ENCODE measurements at places on chromosomes 5 and 9.

GRCh38 chr9:29001006-29001405 is 1427.7 kb upstream of the C9orf72 start:
- DNase-seq: no peak

DNA sequence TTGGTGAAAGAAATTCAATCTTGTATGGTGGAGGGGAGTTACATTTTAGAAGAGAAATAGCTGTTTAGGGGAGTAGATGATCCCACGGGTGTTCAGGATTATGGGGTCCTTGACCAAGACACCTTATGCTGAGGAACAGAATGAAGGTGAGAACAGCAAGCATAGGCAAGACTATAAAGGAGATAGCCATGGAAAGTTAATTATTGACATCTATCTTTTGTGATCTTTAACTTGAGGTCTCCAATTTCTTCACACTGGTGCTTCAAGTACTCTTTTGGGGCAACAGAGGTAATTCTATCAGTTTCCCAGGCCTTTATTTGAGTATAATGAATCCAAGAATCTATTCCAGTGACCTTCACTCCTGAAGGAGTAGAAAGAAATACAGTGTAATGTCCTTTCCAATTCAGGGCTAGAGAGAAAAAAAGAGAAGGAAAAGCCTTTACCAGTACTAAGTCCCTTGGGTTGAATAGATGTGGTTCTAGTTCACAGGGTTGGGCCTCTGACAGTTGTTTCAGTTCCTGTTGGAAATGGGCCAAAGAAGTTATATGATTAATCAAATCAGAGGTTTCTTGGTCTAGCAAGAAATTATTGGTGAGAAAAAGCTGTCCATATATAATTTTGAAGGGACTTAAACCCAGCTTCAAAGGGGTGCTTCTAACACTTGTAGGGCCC is 2104.1 kb upstream of the ACO1 start:
- no peak for DNase-seq

DNA sequence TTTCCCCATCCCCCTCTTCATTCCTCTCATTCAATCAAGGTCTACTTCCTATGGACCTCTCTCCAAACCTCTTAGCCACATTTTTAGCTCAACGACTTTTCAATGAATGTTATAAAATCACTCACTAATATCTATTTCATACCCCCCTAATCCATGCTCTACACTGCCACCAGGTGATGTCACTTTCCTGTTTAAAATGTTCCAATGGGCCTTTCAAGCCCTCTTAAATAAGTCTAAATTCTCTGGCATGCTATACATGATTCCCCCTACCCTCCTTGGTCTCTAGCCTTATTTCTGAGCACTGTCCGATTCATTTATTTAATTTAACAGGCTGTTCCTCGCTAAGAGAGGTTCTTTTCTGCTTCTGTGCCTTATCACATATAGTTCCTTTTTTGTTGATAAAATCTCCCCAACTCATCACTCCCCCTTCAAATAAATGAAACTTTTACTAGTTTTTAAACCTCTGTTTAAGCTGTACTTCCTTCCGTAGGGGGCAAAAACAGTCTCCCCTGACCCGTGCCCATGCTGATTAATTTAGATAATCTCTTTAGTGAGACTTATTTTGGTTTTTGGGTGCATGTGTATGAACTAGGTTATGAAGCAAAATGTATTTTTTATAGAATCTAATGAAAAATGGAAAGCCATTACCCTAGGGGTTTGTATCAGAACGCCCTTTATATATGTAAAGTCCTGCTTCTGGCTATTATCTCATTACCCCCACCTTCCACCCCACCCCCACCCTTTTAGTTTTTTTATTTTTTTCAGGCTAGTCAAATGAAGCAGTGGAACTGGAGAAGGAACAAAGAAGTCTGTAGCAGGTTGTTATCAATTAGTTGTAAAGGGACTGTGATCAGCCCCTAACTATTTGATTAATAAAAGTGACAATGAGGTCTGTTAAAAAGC is 9.0 kb downstream of the ABHD17B start:
- DNase-seq: no peak

- no peak for DNase-seq
Measured at GRCh38 chr9:96587338-96588315, 32.0 kb downstream of the CDC14B start.

DNA sequence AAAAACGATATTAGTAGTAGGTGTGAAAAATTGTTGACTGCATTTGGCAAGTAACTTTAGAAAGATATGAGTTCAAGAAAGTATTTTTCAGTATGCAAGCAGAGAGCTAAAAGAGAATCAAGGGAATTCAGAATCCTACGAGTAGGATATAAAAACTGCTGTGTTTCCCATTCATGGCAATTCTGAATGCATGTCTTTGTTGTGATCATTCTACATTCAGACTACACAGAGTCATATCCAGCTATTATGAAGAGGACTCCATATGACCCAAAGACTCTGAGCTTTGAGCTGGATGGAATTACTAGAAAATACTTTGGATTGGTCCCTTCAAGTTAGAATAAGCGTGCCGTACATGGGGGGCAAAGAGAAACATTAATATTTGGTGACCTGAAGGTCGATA is 12.0 kb downstream of the IFNE start:
- no peak for DNase-seq

DNA sequence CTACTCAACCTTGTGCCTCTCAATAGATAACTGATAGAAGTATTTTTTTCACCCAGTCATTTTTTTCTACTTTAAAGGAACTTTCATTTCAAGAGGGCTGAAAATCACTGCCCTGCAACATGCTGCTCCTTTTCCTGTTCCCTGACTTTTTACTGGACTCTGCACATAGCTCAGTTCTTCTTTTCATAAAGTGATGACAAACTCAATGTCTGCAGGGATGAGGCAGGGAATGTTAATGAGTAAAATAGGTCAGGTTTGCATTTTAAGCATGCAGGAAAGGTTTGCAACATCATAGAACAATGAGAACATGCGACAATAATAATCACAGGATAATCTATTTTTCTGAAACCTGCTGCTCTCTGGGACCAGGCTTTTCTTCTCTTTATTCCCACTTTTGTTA is 172.2 kb upstream of the SGCD start:
- DNase-seq: no peak

DNA sequence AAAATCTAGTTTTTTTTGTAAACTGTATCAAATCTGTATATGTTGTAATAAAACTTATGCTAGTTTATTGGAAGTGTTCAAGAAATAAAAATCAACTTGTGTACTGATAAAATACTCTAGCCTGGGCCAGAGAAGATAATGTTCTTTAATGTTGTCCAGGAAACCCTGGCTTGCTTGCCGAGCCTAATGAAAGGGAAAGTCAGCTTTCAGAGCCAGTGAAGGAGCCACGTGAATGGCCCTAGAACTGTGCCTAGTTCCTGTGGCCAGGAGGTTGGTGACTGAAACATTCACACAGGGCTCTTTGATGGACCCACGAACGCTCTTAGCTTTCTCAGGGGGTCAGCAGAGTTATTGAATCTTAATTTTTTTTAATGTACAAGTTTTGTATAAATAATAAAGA is 24.3 kb downstream of the HMGCR start:
- DNase-seq: no peak

DNA sequence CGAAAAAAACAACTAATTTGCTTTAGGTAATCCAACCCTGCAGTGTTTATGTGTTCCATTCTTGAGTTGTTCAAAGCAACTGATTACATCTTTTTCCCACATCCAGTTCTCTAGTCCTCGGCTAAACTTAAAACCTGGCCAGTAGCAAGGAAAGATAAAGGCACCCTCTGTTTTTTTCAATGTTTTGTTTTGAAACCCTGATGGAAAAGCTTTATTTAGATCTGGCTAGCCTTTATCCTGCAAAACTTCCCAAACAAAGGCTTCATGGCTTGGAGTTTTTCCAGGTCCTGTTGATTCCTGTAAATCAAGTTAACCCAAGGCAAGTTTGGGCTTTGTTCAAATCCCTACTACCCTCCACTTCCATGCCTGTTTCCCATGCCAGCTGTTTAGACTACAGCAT is 105.1 kb downstream of the CEMIP2 start:
- DNase-seq: no peak

- DNase-seq: no peak
Measured at GRCh38 chr9:135888126-135888765, 19.1 kb downstream of the CAMSAP1 start.

DNA sequence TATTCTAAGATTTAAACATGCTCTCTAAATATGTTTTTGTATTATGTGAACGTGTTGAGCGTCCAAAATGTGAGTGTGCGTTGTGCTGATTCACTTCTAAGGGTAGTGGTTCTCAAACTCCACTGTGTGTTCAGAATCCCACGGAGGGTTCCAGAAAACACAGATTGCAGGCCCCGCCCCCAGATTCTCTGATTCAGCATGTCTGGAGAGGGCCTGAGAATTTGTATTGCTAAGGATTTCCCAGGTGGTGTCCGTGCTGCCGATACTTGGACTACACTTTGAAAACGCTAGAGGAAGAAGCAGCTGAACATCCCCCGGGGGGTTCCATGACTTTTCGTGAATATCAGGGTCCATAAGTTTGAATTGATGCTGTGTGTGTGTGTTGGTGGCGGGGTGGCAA is 1043.2 kb upstream of the WWC1 start:
- DNase-seq: no peak

GRCh38 chr5:178201927-178202235 is 2.5 kb upstream of the HNRNPAB start:
- no peak for DNase-seq
